ENCODE measurements at places on chromosomes 2 and 18.
A peak's percentile ranks its signal among the peaks of the same experiment; 100 is the strongest.

GRCh38 chr2:216603010-216603883 lies 30.0 kb upstream of the IGFBP2 start:
- DNase-seq: no peak

- no peak for DNase-seq
Observed at GRCh38 chr2:237011206-237011795, 74.4 kb upstream of the COPS8 start.

DNA sequence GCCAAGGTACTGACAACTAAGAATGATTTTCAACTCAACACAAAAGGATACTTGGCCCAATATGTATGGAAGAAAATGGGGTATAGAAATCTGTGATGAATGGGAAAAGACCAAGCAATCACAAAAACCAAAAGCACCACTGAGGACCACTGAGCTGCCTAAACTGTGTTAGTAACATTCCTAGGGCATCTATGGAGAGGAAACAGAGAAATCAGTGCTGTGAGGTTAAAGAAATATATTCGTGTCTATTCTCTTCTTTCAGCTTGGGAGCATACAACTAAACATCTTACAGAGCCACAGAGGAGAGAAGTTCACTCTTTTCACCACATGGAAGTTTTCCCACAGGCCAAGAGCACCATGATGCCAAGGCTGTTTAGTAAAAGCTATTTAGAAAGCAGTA lies 47.3 kb upstream of the CALCRL start:
- DNase-seq: no peak

- DNase-seq: no peak
Observed at GRCh38 chr2:67752199-67752598, 310.6 kb downstream of the C1D start.

- no peak for DNase-seq
Observed at GRCh38 chr2:196131949-196132925, 39.1 kb downstream of the STK17B start.

DNA sequence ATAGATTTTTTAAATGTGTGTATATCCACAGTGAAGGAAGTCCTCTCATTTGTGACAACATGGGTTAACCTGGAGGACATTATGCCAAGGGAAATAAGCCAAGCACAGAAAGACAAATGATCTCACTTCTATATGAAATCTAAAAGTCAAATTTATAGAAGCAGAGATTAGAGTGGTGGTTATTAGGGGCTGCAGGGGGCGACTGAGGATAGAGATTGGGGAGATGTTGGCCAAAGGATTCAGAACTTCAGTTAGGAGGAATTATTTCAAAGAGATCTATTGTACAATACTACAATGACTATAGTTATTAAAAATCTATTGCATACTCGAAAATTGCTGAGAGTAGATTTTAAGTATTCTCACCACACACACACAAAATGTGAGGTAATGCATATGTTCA lies 252.4 kb upstream of the SLC39A10 start:
- DNase-seq: no peak

DNA sequence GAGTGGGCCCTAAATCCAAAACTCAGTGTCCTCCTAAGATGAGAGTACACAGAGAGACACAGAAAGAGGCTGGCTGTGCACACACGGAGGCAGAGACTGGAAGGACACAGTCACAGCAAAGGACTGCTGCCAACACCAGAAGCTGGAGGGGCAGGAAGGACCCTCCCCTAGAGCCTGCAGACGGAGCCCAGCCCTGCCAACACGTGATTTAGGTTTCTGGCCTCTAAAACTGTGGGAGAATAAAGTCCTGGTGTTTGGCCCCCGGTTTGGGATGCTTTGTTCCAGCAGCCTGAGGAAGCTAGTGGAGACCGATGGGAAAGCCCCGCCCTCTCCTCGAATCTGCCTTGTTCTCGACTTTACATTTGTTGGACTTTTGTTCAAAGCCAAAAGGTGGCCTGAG lies 10.6 kb downstream of the CNDP1 start:
- DNase-seq: no peak

- DNase-seq: no peak
Observed at GRCh38 chr2:14301331-14301730, 331.2 kb upstream of the LRATD1 start.

DNA sequence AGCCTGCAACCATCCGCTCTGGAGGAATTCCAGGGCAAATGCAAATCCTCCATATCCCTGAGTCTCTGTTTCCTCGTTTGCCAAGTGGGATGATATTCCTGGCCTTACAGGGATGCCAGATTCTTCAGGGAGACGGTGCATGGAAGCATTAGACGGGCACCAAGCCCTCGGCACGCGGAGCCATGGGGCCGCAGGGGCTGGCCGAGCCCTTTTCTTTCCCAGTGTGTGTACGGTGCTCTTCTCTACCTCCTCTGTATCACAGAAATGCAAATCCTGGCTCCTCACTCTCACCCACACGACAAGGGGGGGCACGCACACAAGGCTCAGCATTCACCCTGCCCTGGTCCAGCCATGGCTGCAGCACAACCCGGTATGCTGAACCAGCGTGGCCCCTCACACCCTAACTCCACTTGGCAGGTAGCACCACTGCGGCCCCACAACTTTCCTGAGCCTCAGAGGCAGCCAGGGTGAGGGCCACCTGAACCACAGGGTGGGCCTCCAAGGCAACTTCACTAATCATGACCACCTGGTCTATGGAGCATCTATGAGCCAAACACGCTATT lies 64.1 kb upstream of the SALL3 start:
- DNase-seq: no peak

GRCh38 chr2:102442967-102443828 lies 20.2 kb downstream of the IL18RAP start:
- no peak for DNase-seq

DNA sequence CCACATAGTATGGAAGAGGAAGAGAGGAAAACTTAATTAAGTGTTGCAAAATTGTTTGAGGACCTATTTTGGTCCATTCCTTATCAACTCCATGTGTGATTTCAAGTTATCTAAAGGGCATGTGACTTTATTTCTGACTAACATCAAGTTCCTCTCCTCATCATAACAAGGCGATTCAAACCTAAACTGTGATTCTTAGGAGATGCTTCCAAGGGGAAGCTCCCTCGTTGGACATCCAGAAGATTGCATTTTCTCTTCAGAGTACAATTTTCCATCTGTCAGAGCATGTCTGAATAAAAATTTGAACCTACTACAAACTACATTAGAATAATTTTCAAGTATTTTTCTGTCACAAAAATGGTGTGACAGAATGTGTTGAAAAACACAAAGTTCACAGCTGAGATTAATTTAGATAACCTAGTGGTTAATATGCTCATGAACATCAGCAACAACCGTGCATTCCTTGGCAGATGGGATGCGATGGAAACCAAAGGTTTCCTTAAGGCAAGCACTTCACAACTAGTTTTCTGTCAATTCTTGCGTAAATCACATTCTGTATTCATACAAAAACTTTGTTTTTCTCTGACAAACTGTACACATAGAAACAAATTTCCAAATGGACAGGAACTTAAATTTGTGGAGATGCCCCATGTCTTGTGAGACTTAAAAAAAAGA lies 4.2 kb downstream of the SFT2D3 start:
- DNase-seq: no peak

GRCh38 chr2:157894694-157895435 lies 18.7 kb upstream of the ACVR1 start:
- no peak for DNase-seq

DNA sequence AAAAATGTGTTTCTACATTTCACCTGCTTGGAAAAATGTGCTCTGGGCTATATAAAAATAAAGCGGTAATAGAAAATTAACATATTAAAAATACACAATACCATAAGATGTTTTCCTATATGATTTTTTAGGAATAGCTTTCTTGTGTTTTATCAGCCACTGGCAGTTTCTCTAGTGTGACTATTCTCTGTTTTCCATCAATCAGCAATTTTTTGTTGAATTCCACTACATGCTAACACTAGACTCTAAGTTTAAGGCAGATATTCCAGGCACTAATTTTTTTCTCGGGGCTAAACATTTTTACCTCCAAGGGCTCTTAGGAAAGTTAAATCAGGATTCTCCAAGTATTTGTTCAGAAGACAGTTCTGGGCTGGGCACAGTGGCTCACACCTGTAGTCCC lies 140.5 kb downstream of the SPHKAP start:
- no peak for DNase-seq

GRCh38 chr2:118846442-118846952 lies 951 bp downstream of the EN1 start:
- DNase-seq: no peak

GRCh38 chr2:216004697-216005283 lies 8.6 kb downstream of the MREG start:
- no peak for DNase-seq

DNA sequence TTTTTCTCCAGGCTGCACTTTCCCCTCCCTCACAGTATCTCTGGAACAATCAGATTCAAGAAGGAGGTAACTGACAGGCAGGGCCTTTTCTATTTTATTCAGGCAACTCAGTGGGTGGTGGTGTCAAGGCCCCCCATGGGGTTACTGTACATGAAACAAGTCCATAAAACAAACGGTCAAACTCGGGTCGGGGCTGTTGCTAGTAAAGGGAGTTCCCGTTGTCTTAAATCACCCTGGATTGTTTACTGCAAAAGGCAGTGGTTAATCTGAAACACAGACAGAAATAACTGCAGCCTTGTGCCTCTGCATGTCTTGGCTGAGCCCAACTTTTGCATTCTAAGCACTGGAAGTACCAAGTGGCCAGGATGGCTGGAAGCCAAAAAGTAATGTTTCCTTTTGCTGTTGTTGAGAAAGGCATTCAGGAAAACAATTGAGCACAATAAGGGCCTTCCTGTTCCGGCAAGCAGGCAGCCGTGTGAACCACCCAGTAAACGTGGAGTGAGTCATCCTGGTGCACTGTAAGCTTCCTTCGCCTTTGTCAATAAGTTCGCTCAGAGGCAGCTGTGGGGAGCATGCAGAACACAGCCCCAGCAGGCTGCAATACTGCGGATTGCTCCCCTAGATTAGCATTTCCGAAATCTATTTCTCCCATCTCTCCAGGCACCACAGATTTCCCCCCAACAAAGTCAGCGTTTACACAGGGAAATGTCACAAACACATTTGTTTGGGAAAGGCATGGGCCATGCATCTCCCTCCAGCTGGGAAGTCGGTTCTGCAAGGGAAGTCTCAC lies 149.6 kb downstream of the IRS1 start:
- DNase-seq: peak; percentile 61

DNA sequence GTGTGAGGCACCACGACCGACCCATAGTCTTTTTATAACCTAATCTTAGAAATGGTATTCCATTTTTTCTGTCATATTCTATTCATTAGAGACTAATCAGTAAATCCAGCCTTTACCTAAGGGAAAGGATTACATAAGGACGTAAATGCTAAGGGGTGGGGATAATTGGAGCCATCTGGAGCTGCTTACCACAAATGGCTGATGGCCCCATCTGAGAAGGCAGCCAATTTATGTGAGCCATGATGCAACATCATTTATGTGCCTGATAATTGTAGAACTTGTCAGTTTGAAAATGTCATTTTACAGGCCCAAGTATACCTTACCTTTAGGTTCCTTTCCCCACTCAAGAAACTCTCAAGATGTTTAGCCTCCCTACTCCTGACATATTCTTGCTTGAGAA lies 44.0 kb downstream of the ARHGEF33 start:
- no peak for DNase-seq

GRCh38 chr2:218880102-218880858 lies at the start of gene WNT10A:
Gene WNT10A (plus strand): TSS chr2:218880852. CDS start chr2:218880996, 144 bp downstream.
- no peak for DNase-seq

GRCh38 chr2:83386549-83386948 lies 1072.5 kb downstream of the SUCLG1 start:
- DNase-seq: no peak

- DNase-seq: no peak
Observed at GRCh38 chr2:140657657-140658056, 1473.2 kb downstream of the LRP1B start.

GRCh38 chr18:57437766-57438671 lies 2.8 kb downstream of the ONECUT2 start:
- DNase-seq: no peak

- no peak for DNase-seq
Observed at GRCh38 chr18:59460072-59460420, 101.0 kb upstream of the LMAN1 start.

DNA sequence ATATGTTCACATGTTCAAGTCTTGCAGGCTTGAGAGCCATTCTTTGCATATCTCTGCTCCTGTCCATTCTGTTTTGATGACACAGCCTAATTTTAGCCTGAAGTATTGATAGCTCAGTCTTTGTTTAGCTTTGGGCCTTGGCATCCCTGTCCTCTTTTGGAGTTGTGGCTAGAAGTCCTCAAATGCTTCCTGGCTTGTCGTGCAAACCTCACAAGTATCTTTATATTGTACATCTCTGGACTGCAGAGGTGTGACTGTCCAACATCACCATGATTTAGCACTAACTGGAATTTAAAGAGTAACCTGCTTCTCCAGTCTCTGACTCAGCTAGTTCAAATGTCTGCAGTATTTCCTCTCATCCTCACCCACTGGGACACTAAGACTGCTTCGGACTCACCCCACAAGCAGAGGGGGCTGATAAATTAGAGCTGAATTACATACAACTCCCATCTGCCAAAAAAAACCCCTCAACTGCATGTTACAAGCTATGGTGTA lies 11.7 kb downstream of the PFN4 start:
- no peak for DNase-seq

DNA sequence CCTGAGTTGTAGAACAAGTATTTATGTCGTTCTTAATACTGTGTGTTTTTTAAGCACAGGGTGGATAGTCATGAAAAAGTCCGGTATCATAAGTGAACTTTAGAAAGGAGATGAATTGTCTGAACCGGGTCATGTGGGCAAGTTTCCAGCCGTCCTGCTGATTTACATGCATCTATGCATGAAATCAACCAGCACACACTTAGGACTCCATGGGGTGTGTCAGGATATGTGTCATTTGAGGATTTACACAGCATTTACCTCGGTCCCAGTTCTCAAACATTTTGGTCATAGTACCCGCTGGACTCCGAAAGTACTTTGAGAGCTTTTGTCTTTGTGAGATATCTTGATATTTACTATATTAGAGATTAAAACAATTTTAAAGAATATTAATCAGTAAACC lies 47.5 kb upstream of the TWSG1 start:
- DNase-seq: no peak

- DNase-seq: no peak
Observed at GRCh38 chr2:58042486-58042970, 4.1 kb upstream of the VRK2 start.

GRCh38 chr2:85318222-85319074 lies 9.3 kb downstream of the TGOLN2 start:
- DNase-seq: no peak

Data from left renal cortex interstitium (tissue), 4 donors.